ENCODE measurements at places on chromosomes 4 and X.

GRCh38 chrX:40579141-40579540 lies 1.6 kb upstream of the ATP6AP2 start:
- DNase-seq: no peak

GRCh38 chr4:84498203-84498934 lies 723 bp downstream of the NKX6-1 start:
- DNase-seq: no peak

- DNase-seq: no peak
Observed at GRCh38 chr4:142350871-142351270, 495.2 kb downstream of the INPP4B start.

- no peak for DNase-seq
Observed at GRCh38 chrX:38672646-38673045, 111.3 kb downstream of the TSPAN7 start.

GRCh38 chr4:109930464-109930863 lies 17.8 kb downstream of the EGF start:
- DNase-seq: no peak

DNA sequence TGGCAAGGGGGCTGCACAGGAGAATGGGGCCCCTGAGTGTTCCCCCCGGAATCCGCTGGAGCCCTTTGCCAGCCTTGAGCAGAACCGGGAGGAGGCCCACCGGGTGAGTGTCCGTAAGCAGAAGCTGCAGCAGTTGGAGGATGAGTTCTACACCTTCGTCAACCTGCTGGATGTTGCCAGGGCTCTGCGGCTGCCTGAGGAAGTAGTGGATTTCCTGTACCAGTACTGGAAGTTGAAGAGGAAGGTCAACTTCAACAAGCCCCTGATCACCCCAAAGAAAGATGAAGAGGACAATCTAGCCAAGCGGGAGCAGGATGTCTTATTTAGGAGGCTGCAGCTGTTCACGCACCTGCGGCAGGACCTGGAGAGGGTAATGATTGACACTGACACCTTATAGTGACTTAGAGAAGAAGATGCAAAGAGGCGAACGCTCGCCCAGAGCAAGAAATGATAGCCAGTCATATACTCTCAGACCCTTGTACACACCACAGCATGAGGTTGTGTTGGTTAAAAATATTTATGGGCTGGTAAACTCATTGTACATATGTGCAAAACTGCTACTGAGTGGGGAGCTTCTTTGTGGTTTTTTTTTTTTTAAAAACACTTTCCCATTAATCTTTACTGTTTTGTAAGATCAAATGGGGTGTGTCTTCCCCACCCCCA lies 52.5 kb downstream of the JADE1 start:
- no peak for DNase-seq

DNA sequence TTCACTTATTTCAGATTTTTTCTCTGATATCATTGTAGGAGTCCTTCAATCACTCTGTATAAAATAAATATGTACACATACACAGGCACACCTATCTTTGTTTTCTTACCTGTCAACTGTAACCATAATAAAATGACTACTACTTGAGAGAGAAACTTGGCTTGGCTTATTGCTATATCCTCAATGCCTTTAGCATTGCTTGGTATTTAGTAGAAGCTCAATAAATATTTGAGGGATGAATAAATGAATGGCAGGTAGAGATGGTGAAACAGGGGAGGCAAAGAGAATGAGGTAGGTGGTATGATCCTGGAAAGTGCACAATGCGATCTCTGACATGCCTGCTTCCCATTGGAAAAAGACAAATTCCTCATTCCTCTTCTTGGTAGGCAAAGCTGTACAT lies 21.8 kb upstream of the CXCL6 start:
- no peak for DNase-seq

- no peak for DNase-seq
Observed at GRCh38 chr4:105210916-105211315, 64.2 kb downstream of the TET2 start.

Data from activated effector memory CD4-positive, alpha-beta T cell treated with Interleukin-2 at 50 U/mL for 16 hours (primary cell).